ENCODE measurements at places on chromosomes 11 and 22. TPM values are rescaled to one million over a fixed set of nuclear protein-coding genes. Genes with fewer than 3 reads are reported as not detected.

The BTBD18 gene
- not detected for total RNA-seq

The MMP8 gene
- 1.5 TPM for total RNA-seq

The TNNT3 gene
- not detected for total RNA-seq

The DEFB131B gene
- not detected for total RNA-seq

The TRIM48 gene
- not detected for total RNA-seq

The HEPACAM gene
- total RNA-seq = not detected

The SUSD2 gene
- total RNA-seq = 0.28 TPM

The ZNF215 gene
- total RNA-seq = 6.1 TPM

The GSC2 gene
- not detected for total RNA-seq

The MLC1 gene
- total RNA-seq = 0.18 TPM
